ENCODE measurements at places on chromosomes 6 and 20.
A peak's percentile ranks its signal among the peaks of the same experiment; 100 is the strongest.

- DNase-seq, result no peak
Measured at GRCh38 chr6:121730616-121731015, 295.2 kb downstream of the GJA1 start.

GRCh38 chr6:156309017-156309416 lies 468.2 kb upstream of the ARID1B start:
- DNase-seq, result no peak

GRCh38 chr6:44133003-44133931 lies 5.9 kb downstream of the TMEM63B start:
- no peak for DNase-seq

- no peak for DNase-seq
Measured at GRCh38 chr20:46638134-46638897, 12.9 kb downstream of the SLC13A3 start.

DNA sequence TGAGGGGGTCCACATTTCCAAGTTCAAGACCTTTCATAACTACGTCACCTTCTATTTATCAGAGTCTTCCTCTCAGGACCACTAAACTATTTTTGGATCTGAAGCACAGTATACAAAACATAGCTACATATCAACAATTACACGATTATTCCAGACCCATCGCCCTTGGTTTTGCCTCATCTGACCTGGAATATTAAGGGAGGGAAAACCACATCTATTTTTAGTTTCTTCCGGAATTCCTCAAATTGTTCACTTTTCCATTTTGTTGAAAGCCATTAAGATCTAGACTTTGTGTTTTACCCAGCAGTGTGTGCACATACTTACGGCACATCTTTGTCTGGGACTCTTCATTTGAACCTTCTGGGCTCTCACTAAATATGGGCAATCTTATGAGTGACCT lies 12.0 kb upstream of the ADGRF5 start:
- no peak for DNase-seq

GRCh38 chr20:38748097-38748860 lies at the start of gene ACTR5:
TSS of gene ACTR5 (plus strand) at chr20:38748460. CDS start at chr20:38748479, 19 bp downstream.
- DNase-seq, result peak; percentile 99

DNA sequence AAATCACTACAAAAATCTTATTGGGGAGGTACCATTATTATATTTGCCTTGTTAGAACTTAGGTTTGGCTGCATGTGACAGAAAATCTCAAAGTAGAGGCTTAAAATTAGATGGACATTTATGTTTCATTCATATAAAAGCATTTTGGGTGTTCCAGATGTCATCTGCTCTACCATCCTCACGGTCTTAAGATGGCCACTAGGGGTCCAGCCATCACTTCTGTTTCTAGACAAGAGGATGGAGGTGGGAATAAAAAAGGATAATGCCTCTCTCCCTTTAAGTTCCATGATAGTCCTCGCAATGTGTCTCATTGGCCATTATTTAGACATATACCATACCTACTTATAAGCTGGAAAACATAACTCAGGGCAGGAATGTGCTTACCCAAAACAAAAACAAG lies 929.5 kb downstream of the KIF16B start:
- DNase-seq, result no peak

GRCh38 chr6:111087871-111088667 lies 766 bp downstream of the SLC16A10 start:
- peak; percentile 75 for DNase-seq

DNA sequence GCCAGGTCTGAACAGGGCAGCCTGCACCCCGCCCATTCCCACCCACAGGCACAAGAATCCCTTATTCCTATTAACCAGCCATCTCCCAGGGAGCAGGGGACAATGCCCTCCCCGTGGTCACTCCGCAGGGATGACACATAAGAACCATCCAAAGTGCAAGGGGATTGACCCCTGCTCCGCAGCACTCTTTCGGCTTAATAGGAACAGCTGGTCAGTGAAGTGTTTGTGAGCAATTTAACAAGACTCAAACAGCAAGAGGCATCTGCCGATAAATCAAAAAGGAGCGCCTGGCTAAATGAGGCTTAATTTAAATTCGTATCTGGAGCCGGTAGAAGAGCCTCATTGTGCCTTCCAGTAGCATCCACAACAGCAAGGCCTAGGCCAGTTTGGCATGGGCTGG lies 389.4 kb downstream of the RNGTT start:
- no peak for DNase-seq

- no peak for DNase-seq
Measured at GRCh38 chr6:142694054-142694453, 250.9 kb downstream of the HIVEP2 start.

DNA sequence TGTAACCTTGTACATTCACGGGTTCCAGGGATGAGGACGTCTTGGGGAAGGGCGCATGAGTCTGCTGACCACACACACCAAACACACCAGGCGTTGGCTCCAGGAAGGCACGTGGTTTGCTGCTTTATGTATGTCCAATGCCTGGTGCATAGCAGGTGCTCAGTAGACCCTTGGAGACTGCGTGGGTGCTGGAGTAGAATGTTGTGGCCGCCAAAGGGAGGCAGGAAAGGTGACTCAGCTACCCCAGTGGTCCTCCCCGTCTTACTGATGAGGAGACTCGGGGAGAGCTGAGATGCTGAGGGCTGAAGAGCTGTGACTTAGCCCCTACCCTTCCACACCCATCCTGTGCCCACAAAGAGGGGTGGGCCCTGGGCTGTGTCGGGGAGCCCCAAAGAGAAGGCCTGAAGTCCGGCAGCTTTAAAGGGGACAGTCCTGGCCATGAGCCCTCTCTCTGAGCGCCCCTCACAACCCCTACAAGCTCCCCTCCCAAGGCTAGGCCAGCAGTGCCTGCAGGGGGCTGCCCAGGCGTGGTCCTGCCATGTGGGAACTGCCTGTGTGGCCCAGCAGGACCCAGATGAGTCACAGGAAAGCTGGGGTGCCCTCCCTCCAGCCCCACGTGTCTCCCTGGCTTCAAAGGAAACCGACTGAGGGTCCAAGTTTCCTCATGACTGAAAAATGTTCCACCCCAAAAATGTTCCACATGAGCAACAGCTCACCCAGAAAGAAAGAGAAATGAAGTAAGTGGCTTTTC lies 28.0 kb upstream of the PTGIS start:
- peak; percentile 35 for DNase-seq

- no peak for DNase-seq
Measured at GRCh38 chr20:38266426-38266825, 5.9 kb upstream of the KIAA1755 start.

DNA sequence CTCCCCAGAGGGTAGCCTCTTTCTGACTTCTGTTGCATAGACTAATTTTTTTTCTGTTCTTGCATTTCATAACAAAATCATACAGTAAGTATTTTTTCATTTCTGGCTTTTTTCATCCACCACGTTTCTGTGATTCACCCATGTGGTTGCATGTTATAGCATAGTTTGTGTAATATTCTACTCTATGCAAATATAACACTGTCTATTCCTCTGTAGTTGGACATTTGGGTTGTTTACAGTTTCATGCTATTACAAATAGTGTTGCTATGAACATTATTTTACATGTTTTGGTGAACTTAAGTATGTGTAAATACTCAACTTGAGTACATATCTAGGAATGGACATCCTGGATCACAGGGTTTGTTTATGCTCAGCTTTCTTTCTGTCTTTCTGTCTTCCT lies 187.2 kb upstream of the KCNG1 start:
- DNase-seq, result no peak

DNA sequence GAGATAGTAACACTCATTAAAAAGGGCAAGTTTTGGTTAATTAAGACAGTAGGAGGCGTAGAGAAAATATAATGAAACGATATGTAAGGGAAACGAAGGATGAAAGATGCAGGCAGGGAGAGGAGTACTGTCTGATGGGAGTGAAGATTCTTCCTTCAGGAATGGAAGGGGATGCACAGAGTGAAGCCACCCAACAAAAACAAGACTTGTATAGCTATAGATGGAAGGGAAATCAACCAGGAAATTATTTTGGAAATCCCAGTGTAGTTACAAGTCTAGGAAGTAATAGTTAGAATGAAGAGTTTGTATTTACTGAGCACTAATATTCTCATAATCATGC lies 19.7 kb upstream of the HLA-DRB1 start:
- DNase-seq, result no peak

- DNase-seq, result no peak
Measured at GRCh38 chr20:13831476-13831875, 46.6 kb downstream of the NDUFAF5 start.
